WTC11 (cell line): ENCODE measurements at places on chromosomes 7 and 10. TPM values are rescaled to one million over a fixed set of nuclear protein-coding genes. Genes with fewer than 3 reads are reported as not detected.

- DNase-seq: peak; percentile 74
These were observed 17.7 kb upstream of the IGFBP3 start for GRCh38 chr7:45938626-45939302.

DNA sequence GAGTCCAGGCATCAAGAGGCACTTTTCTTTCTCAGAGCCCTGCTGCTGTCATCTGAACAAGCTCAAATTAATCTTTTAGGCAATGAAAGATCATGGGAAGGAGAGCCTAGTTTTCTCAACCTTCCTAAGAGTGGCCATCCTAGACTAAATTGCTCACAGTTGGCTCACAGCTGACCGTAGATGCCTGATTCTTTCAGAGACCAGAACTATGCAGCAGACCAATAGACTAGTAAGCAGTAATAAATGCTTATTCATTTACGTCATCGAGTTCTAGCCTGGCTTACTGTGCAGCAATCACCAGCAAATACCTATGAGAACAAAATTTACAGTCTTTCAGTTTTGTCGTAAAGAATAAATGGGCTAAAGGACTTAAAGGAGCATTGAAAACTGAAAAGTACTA lies 602.9 kb upstream of the GHITM start:
- DNase-seq: no peak

GRCh38 chr10:1544209-1544673 lies 193.1 kb downstream of the ADARB2 start:
- no peak for DNase-seq

DNA sequence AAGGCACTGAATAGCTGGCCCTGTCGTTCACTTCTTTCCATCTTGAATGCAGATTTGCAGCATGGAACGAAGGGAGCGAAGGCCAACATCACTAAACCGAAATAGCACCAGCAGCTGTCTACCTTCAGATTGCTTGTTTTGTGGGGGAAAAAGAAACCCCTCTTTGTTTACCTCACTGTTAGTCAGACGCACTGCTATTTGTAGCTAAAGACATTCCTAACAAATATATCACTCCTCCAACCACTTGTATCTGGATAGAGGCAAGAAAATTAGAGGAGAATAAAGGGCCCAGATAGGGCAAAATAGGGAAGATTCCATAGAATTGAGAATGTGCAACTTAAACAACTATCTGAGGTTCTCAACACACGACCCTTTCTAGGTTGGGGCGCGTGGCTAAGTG lies 26.5 kb downstream of the ANK3 start:
- DNase-seq: no peak

- no peak for DNase-seq
These were observed 172.1 kb downstream of the CELF2 start for GRCh38 chr10:11189582-11190376.

- DNase-seq: peak; percentile 56
These were observed 4.6 kb downstream of the HMX3 start for GRCh38 chr10:123140164-123140982.

- no peak for DNase-seq
These were observed 188.0 kb downstream of the KCND2 start for GRCh38 chr7:120460949-120461348.

DNA sequence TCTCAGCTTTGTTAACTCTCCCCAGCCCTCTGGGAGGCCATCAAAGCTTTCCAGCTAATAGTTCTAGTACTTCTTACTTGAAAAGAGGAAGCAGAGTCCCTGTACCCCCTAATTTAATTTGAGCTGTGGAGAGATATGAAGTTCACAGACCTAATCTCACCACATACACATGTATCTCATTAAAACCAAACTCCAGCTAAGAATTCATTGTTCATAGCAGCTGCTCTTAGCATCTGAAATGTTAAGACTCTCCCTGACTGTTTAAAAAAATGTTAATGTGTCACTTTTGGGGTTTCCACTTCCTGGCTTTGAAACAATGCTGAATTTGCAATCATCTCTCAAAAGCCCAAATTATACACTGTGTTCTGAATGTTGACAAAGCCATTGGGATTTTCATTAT lies 16.2 kb upstream of the MRC1 start:
- DNase-seq: no peak

DNA sequence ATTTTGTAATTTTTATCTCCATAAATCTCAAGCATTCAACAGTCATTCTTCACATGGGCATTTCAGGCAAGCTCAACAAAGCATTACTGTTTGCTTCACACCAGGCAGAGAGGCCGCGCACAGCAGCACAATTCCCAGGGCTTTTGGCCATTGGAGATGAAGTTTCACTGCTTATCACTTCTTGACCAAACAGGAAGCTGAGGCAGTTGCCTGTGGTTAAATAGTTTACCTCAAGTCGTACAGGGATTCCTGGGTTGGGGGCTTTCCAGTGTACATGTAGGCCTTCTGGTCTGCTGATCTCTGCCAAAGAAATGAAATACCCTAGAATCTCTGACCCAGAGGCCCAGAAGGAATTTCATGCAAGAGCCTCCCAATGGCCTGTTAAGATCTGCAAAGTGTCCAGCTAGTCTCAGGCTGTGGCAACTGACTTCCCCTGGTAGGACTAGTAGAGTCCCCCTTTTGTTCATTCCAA lies 11.2 kb upstream of the PRDX3 start:
- DNase-seq: no peak

- no peak for DNase-seq
These were observed 88.6 kb upstream of the KLF14 start for GRCh38 chr7:130822642-130823041.

DNA sequence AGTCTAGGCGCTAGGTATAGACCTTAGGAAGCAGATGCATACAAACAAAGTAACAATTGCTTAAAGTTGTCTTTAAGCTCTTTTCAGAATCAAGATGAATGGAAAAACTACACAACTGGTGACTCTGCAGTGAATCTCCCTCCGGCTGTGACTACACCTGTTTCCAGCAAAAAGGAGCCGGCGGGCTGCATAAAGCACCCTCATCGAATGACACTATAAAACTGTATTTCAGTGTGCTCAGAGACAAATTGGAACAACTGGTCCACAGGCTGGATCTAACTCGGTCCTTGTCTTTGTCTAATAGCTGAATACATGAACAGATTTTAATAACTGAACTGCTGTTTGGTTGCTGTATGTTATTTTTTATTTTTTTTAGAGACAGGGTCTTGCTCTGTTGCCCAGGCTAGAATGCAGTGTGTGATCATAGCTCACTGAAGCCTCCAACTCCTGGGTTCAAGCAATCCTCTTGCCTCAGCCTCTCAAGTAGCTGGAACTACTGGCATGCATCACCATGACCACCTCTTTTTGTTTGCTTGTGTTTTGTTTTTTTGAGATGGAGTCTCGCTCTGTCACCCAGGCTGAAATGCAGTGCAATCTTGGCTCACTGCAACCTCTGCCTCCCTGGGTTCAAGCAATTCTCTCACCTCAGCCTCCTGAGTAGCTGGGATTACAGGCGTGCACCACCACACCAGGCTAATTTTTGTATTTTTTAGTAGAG lies 64.2 kb upstream of the SVIL start:
- no peak for DNase-seq

- DNase-seq: no peak
These were observed 369.2 kb upstream of the GALNT17 start for GRCh38 chr7:70762696-70763095.

DNA sequence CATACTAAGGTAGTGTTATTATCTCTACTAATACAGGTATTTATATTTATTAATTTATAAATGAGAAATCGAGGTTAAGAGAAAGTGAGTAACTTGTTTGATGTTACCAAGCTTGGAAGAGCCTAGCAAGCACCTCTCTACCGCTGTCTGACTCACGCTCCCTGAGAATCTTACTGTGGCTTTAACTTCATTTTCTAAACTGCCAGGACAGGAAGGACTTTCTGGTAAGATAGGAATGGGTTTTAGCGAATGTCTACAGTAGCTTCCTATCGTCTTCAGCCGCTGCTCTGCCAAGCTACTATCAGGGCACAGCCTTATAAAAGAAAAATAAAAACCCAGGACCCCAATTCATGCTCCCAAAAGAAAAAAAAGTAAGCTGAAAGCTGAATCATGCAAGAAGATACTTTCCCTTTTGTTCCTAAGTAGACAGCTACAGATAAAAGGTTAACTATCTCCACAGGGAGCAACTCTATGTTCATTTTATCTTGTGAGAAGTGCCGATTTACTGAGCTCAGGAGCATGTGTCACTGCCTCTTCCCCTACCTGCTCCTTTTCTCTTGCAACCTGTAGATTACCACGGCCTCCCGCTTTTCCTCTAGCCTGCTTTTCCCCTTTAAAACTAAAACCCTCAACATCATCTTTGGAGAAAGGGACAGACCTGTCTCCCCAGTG lies 60.2 kb downstream of the THNSL1 start:
- DNase-seq: no peak

GRCh38 chr10:110501142-110501937 lies 3.6 kb downstream of the DUSP5 start:
- DNase-seq: peak; percentile 62

DNA sequence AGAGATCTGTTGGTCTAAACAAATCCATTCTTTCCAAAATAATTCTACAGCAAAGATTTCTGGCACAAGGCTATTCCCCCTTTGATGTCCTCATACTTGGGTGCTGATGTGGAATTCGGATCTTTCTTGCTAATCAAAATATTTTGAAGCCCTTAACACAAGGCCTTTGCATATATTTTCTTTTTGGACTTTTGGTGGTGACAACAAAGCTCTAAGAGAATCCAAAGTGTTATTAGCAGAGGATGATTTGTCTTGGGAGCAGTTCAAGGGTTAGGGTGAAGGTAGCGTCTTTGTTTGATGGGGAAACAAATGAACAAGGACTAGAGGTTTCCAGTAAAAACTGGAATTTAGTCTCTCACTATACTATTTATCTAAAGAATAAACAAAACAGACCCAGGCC lies 197.9 kb downstream of the CDCA7L start:
- DNase-seq: no peak

DNA sequence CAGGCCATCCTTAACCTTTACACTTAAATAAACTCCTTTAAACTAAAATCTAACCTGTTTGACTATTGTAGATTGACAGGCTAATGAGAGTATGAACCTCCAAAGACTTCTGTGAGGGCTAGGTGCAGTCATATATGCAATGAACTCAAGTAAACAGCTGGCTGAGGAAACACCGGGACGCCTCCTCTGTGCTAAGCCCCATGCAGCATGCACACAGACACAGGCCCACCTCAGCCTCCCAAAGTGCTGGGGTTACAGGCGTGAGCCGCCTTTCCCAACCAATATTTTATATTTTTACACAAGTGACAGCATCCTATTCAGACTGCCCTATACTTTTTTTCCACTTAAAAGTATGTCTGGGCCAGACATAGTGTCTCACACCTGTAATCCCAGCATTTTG lies 1.5 kb upstream of the FXYD4 start:
- no peak for DNase-seq

GRCh38 chr7:877312-878232 lies 1.2 kb downstream of the GET4 start:
- no peak for DNase-seq

DNA sequence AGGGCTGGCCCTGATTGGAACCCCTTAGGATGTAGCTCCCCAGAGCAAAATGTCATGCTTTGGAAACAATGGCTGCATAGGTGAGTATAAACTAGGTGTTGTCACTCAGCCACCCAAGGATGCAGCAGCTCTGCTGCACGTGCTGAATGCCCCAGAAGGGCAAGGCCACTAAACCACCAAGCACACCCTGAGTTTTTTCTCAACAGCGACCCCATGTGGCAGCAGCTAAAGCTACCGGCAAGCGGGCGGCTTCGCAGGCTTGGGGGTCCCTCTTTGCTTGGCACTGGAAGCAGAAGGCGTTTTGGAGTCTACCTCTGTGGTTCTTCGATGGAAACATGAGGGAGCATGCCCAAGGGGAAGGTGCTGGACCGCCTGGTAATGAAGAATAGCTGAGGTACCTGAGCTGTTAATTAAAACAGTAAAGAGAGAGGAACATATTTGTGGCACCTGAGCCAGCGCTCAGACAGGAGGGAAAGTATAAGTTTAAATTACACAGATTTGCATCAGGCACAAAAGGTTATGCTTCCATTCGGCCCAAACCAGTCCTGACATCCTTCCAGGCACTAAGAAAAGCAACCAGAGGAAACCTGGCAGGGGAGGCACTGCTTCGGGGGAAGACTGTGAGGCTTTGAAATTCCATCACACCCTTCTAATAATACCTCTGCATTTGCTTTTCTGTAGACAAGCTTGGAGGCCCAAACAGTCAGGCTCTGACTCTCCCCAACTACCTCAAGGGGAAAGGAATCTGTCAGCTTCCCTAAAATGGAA lies 152.1 kb downstream of the GFRA1 start:
- peak; percentile 80 for DNase-seq

- DNase-seq: no peak
These were observed 55.0 kb downstream of the CACNB2 start for GRCh38 chr10:18195060-18195799.

DNA sequence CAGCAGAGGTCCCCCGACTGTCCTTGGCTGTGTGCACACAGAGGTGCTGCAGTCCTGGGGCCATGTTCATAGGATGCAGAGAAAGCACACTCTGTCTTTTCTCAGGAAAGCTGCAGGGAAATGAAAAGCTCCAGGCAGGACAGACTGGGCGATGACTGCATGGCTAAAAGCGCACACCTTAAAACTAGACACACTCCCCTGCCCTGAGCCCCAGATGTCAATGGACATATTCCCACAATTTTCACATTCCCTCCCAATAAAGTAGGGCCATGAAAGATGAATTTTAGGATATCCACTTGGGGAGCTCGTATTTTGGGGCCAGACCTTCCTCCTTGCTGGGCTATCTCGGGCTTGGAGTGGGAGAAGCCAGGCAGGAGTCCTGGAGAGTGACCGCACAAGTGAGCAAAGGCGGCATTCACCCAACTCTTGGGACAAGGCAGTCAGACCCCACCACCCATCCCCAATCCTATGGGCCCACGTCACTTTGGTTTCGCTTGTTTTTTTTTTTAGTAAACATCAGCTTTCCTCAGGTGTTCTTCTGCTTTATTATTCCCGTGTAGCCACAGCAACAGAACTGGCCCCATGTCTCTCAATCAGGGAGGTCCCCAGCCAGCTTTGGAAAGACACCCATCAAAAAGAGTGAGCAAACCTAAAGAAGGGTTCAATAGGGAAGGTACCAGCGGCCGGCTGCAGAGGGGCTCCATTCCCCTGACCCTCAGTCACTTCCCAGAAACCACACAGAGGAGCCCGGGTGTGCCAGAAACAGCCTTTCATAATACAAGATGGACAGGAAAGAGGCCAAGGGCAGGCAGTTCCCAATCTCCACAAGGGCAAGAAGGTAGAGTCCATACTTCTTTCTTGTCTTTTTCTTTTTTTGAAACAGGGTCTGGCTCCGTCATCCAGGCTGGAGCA lies 12.7 kb downstream of the GPRIN2 start:
- DNase-seq: peak; percentile 10

DNA sequence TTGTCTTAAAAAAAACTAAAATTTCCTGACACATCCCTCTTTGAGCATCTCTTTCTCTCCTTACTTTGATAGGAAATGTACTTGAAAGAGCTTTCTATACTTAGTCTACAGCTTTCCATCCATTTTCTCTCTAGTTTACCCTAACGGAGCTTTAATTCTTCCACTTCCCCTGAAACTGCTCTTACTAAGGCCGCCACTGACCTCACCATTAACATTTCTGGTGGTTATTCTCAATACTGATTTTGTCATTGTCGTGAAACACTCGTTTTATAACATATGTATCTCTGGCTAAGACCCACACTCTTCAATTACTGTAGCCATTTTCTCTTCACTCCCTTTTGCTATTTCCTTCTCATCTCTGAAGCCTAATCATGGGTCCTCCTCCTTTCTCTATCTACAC lies 262.0 kb upstream of the FERD3L start:
- DNase-seq: no peak

ZFAND4 gene
- total RNA-seq: 18.3 to 18.4 TPM (median 18.3 TPM) in 3 replicates

GNAT3 gene
- total RNA-seq: not detected in 3 replicates

PRXL2A gene
- 46.6 to 56.5 TPM (median 52.4 TPM) in 3 replicates for total RNA-seq

CYP2C19 gene
- total RNA-seq: 0.09 to 0.14 TPM in 2 of 3 replicates, not detected in the other

TEX47 gene
- total RNA-seq: not detected in 3 replicates

NACAD gene
- total RNA-seq: 5.5 to 6.0 TPM (median 5.7 TPM) in 3 replicates

MSMB gene
- total RNA-seq: not detected in 3 replicates

ENO4 gene
- 0.27 to 1.1 TPM (median 0.42 TPM) in 3 replicates for total RNA-seq

PAPSS2 gene
- 22.1 to 30.4 TPM (median 29.7 TPM) in 3 replicates for total RNA-seq

DLX5 gene
- total RNA-seq: not detected in 3 replicates
